Epithelial cell of proximal tubule (primary cell): ENCODE measurements at places on chromosomes 4 and X. TPM values are rescaled to one million over a fixed set of nuclear protein-coding genes. Genes with fewer than 3 reads are reported as not detected.

GRCh38 chr4:63937961-63938360 lies 471.3 kb downstream of the TECRL start:
- DNase-seq = no peak

The TCEAL2 gene
- 0.65 and 3.6 TPM in 2 replicates for total RNA-seq

GRCh38 chr4:186298031-186298647 lies 32.1 kb downstream of the F11 start:
- no peak for DNase-seq

The CXCL5 gene
- 32.3 and 79.5 TPM in 2 replicates for total RNA-seq

- no peak for DNase-seq
These were observed 56.0 kb downstream of the NCAPG start for GRCh38 chr4:17866810-17867209.

The PRR32 gene
- total RNA-seq = not detected in 2 replicates

DNA sequence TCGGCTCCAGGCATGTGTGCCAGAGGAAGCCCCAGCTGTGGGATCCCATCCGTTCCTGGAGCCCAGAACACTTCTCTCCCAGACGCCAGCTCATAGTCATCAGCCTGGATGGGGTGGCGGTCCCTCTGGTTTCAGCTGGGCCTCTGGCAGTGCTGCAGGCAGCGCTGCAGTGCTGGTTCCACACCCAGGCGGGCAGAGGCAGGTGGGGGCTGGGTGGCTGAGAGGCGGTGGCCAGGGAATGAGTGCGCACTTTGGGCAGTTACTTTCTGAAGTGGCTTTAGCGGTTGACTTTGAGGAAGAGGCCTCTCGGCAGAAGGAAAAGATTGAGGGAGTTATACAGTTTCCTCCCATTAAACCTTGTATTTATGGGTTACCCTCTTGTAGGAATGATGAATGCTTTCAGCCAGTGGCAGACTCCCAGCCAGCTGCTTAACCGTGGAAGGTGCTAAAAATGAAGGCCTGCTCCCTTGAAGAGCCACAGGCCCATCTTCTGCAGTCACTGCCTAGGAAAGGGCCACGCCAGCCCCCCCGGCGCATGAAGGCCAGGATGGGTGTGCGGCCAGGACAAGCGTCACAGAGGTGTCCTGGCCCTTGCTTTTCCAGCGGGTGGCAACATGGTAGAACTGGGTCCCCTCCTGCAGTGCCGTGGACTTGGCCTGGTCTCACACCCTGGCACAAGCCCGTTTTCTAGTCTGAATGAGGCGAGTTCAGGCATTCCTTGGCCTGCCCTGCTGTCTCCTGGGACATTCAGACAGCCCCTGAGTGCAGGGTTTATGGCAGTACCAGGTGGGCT lies 9.9 kb downstream of the TADA2B start:
- no peak for DNase-seq

The CFP gene
- 0.06 and 0.22 TPM in 2 replicates for total RNA-seq
